ENCODE measurements at places on chromosomes 3 and 15.

DNA sequence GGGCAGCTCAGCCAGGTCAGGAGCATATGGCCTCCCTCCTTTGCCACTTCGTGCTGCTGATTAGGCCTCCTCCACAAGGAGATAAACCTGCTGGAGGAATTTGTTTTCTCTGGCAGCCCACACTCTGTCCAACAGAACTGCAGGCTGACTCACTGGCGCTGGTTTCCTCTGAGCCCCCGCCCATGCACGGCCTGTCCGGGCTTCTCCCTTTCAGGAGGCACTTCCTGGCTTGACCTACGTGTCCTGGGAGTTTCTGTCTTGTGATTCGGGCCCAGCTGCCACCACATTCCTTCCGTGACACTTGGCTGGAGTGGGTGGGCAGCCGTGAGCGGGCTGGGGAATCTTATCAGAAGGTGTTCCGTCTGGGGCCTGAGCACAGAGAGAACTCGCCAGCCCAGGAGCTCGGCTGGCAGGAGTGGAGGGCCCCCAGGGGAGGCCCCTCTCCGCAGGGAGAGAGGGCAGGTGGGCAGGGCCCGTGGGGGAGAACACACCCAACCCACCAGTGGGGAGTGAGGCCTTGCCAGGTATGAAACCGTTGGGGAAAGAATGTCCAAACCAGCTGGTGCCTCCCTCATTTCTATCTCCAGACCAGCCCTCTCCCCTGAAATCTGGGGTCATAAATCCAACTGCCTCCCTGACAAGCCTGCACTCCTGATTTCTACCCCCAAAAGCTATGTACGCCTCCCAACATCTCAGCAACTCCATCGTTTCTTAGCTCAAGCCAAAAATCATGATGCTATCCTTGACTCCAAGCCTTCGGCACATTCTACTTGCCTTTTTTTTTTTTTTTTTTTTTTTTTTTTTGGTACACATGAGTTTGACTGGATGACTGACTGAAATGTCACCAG, 110.6 kb upstream of the MEF2A start:
- DNase-seq: no peak

GRCh38 chr3:125240496-125240895, 27.9 kb upstream of the SLC12A8 start:
- no peak for DNase-seq

DNA sequence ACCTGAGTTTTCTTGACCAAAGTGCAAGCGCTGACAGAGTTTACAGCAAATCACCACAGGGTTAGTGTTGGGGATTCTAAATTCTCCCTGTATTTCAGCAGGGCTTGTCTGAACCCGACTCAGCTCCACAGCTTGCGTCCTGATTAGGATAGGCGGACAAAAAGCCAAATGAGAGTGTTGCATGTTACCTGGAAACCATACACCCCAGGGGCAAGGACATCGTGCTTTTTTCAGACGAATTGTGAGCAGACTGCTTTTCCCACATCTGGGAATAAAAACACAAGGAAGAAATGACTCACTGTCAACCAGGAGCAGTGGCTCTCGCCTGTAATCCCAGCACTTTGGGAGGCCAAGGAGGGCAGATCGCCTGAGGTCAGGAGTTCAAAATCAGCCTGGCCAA, 3.0 kb downstream of the DZIP1L start:
- no peak for DNase-seq

GRCh38 chr3:106813742-106814141, 563.5 kb upstream of the CCDC54 start:
- no peak for DNase-seq

- DNase-seq: no peak
Observed at GRCh38 chr3:197936819-197937384, 13.1 kb upstream of the RPL35A start.

DNA sequence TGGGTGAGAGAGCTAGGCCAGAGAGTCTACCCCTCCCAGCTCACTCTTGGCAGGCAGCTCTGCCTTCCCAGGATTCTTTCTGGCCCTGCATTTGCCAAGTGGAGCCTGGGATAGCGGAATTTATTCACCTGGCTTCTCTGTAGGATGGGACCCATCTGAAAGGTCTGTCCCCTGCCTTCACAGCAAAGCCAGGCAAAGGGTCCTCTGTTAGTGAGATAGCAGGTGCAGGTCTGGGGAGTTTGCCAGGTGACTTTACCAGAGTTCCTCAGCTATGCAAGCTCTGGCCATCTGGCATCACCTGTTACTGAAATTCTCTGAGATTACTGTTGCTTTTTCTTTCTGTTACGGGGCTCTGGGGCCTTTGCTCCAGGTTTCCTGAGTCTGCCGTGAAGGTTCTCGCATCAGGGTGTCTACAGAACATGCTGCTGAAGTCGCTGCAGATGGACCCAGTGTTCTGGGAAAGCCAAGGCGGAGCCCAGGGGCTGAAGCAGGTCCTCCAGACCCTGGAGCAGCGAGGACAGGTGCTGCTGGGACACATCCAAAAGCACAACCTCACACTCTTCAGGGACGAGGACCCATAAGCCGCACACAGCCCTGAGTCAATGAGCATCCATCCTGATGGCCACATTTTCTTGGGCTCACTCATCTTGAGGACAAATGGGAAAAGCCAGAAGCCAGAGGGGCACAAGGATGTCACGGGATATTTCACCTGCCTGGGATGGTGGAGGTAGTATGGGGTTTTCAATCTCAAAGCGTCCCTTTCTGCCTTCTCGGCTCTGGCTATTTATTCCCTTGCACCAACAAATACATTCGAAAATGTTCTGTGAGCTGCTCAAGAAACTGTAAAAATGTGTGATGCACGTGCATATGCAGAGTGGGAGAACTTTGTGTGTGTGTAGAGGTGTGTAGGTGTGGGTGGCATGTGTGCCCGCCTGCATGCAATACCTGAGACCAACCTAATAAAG, 49.8 kb downstream of the POMGNT2 start:
- no peak for DNase-seq

DNA sequence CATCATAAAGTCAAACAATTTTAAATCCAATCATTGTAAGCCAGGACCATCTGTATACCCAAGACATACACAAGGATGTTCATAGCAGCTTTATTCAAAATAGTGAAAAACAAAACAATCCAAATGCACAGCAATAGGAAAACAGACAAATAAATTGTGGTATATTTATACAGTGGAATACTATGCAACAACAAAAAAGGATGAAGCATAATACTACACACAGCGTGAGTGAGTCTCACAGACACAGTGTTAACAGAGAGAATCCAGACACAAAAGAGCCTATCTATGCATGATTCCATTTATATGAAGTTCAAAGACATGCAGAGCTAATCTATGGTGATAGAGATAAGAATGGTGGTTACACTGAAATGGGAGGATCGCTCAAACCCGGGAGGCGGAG, 5.6 kb upstream of the MUC20 start:
- no peak for DNase-seq

DNA sequence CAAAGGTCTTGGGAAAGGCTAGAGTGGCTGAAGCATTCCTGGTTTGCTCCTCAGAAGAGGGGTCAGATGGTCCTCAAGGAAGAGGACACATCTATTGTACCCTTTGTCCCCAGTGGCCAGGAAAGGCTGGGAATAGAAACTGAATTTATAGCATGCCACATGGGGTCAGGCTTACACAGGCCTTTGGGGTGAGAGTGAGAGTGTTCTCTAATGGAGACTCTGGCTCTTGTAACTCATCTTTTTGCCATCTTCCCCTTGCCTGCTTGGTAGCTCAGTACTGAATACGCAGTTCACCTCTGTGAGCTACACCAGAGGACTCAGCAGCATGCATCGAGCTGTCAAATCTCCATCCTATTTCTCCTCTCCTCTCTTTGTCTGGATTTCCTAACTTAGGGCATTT, 87.5 kb downstream of the ATP2B2 start:
- DNase-seq: no peak

DNA sequence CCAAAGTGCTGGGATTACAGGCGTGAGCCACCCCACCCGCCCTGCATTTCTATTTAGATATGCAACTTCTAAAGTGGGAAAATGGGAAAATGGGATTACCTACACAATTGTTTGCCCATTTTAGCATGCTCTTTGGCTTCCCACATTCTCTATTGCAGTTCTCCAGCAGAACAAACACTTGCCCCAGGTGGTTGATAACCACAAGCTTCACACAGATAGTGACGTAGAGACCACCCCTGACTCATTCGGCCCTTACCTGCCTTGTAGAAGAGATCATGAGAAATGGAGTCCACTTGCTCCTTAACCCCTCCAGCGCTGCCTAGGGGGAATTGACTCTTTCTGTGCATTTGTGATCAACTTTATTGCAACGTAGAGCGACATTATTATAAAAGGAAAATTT, 83.2 kb upstream of the RAP2B start:
- DNase-seq: no peak

- DNase-seq: no peak
Observed at GRCh38 chr3:179432021-179432420, 19.2 kb downstream of the GNB4 start.

DNA sequence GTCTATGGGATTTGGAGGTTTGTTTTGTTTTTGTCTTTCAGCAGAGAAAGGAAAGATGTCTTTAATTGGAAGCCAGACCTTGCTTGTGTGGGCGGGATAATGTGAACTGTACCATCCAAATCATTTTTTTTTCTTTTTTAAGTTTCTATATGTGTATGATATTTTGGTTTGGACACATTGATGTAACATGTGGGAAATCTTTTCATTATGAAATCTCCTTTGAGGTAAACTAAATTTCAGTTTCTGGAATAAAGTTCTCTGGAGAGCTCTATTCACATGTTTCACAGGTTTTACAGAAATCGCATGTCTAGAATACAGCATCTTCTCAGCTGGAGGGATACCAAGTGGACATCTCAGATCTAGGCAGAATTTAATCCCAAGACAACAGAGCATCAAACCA, 451.5 kb upstream of the MDFIC2 start:
- DNase-seq: no peak

GRCh38 chr3:142987707-142988106, 13.7 kb upstream of the U2SURP start:
- no peak for DNase-seq

DNA sequence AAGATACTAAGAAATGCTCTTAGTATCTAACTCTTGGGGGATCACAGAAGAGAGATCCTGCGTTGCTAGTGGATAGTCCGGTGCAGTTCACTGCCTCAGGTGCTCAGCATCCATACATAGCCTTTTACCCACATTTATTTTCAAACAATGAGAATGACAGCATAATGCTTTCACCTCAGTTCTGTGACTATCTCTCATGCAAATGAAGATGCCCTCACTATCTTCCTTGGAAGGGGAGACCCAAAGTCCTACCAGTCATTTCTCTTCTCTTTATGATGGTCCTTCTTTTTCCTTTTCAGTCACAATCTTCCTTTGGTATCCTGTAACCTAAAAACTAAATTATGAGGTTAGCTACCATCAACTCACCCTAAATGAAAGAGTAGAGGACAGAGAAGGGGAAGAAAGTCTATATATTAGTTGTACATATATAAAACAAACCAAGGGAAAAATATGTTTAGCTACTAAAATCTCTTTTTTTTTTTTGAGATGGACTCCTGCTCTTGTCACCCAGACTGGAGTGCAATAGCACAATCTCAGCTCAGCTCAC, 30.9 kb upstream of the SLC28A2 start:
- no peak for DNase-seq

DNA sequence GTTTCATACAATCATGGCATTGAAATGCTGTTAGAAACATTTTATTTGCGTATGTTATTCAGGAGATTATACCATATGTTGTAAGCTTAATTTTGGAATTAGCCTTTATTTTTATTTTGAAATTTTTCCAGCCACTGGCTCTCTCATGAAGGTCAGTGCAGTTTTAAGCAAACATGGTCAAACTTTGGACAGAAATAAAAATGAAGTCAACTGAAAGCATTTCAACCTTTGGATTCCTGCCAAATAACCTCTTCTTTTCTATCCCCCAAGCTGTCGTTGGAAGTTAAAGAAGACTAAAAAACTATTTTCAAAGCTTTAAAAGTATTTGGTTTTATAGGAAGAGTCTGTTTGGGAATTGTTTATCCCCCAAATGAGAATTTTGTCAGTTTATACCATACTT, 846.6 kb downstream of the MCTP2 start:
- no peak for DNase-seq

DNA sequence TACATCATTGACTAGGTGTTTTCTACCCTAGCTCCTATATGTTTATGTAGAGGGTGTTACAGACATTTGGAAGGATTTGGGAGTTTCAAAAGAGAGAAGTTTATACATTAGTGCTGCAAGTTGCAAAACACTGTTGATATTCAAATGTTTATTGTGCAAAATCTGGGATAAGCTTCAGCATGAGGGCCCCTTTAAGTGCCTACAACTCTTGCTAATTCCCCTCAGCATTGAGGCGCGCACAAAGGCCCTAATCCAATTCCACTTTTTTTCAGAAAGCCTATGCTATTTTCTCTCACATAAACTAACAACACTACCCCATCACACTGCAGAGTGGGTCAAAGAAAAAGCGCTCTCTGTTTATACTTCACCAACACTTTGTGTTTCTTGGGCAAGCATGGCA, 208.0 kb downstream of the NR2F2 start:
- DNase-seq: no peak

DNA sequence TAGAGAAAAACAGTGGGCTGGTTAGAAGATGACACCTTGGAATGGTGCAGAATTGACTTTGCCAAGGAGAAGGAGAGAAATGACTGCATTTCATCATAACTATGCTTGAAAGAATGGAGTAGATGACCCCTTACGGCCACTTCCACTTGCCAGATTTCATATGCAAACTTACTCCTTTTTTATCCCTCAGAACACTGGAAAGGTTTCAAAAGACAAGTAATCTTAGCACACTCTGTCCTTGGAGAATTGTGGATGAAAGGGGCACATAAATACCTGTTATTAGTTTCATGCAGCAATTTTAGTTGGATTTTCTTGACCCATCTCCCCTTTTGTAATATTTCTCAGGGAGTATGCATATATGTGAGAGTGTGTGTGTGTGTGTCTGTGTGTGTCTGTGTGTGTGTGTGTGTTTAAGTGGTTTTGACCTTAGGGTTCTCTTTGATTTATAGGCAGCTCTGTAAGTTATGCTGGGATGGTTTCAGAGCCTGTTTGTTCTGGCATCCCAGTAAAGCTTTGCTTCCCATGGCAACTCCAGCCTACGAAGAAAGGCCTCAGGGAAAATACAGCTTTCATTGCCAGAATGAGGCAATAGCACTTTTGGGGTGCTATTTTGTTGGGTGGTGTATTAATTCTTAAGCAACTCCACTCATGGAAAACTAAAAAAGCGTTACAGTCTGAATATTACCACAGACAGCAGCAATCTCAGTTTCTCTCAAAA, 122.2 kb upstream of the TP63 start:
- no peak for DNase-seq

DNA sequence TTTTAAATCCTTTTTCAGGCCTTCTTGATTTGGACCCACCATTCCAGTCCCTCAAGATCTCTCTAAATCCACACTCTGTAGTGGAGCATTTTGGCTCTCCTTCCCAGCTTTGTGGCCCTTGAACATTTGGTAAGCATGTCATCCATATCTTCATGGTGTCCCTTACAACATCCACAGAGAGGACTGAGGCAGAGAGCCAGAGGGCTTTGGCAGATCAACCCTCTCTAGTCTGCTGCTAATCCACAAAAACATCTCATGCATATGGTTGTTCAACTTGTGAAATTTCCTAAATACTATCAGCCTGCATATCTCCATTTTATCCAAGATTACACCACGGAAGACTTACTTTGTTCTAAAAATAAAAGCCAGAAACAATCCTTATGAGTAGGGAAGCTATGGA, 23.2 kb downstream of the THRB start:
- DNase-seq: no peak

GRCh38 chr3:44899683-44900367, 25.4 kb downstream of the TGM4 start:
- DNase-seq: no peak

GRCh38 chr3:146469150-146470017, at the start of gene PLSCR2:
Gene PLSCR2 (minus strand): TSS chr3:146469561. CDS start chr3:146459904, 9,657 bp downstream.
- DNase-seq: peak; percentile 93
